Bladder microvascular endothelial cell (primary cell): ENCODE measurements at places on chromosomes 6 and 20. TPM values are rescaled to one million over a fixed set of nuclear protein-coding genes. Genes with fewer than 3 reads are reported as not detected.

Gene PLA2G7
- total RNA-seq: 0.16 TPM in 1 of 2 replicates, not detected in the other

Gene TRERF1
- total RNA-seq: under 0.01 and 0.06 TPM in 2 replicates

Gene CST7
- not detected in 2 replicates for total RNA-seq

Gene TAF8
- 12.8 and 19.7 TPM in 2 replicates for total RNA-seq

Gene DPPA5
- not detected in 2 replicates for total RNA-seq

Gene HTR1E
- total RNA-seq: not detected in 2 replicates

Gene C20orf141
- not detected in 2 replicates for total RNA-seq

Gene SHLD1
- 2.4 and 3.6 TPM in 2 replicates for total RNA-seq

Gene RBBP8NL
- total RNA-seq: not detected in 2 replicates

Gene LRRC1
- total RNA-seq: 15.2 and 31.8 TPM in 2 replicates

Gene OPRM1
- not detected in 2 replicates for total RNA-seq

Gene VSTM2L
- under 0.01 and 0.31 TPM in 2 replicates for total RNA-seq

Gene SLC22A7
- not detected in 2 replicates for total RNA-seq
